ENCODE measurements at places on chromosomes 4 and X.

- no peak for DNase-seq
Observed at GRCh38 chr4:83772685-83773084, 236.8 kb downstream of the GPAT3 start.

DNA sequence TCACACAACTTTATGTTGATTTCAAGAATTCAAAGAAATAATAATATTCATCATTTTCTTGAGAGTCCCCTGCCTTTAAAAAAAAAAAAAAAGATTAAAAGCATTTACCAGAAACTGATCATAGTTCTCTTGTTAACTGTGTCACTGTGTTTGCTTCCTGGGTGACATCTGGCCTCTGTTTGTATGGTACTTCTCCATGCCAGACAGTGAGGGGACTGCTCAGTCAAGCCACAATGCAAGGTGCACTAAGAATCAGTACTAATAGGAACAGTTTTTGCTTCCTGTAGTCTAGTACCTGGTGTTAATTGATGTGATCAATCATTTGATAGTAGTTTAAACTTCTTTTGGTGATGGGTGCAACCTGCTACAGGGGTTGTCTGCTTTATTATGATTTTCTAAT is 77.5 kb downstream of the PHOX2B start:
- DNase-seq: no peak

- DNase-seq: no peak
Observed at GRCh38 chrX:151754047-151754429, 19.5 kb downstream of the CNGA2 start.

DNA sequence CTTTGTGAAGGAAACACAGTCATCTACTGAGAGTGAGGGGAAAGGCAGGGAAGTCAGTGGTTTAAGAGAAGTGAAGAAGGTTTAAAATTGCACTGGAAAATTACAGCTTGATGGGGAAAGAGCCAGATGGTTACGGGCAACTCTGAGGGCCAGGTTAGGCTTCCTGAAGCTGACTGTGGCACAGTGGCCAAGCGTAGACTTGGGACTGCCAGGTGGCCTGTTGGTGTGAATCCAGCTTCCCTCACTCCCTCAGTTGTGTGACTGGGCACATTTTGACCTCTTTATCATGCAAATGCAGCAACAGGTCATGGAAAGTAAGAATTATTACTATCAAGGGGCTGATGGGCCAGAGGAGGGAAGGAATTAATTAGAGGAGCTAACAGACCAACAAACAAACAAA is 390.1 kb downstream of the UNC5C start:
- DNase-seq: no peak

GRCh38 chr4:13464973-13465372 is 19.2 kb downstream of the RAB28 start:
- no peak for DNase-seq

- no peak for DNase-seq
Observed at GRCh38 chrX:96563646-96564045, 121.0 kb upstream of the DIAPH2 start.

DNA sequence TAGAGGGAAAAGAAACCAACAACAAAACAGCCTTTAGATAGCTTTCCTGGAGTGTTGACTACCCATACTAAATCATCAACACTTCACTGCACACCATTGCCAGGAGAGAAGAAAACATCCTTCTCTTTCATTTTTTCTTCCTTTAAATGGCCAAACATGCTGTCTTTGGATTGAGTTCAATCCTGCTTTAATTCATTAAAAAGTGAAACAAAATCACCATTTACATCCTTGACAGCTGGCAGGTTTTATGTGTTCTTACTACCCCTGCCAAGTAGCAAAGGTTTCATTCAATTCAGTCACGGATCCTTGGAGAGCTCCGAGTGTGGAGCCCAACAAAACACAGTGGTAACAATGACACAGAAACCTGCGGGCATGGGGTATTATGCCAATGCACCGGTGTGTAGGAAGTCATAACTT is 568.3 kb downstream of the ANKRD50 start:
- no peak for DNase-seq

GRCh38 chrX:119809185-119809666 is 17.8 kb upstream of the RPL39 start:
- no peak for DNase-seq

DNA sequence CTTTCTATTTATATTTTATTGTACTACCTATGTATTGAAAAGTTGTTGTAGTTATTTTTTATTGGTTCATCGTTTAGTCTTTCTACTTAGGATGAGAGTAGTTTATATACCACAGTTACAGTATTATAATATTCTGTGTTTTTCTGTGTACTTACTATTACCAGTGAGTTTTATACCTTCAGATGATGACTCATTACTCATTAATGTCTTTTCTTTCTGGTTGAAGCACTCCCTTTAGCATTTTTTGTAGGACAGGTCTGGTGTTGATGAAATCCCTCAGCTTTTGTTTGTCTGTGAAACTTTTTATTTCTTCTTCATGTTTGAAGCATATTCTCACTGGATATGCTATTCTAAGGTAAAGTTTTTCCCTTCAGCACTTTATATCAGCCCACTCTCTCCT is 7.7 kb downstream of the LUZP4 start:
- DNase-seq: no peak

- DNase-seq: no peak
Observed at GRCh38 chrX:38982370-38982769, 181.1 kb downstream of the MID1IP1 start.

DNA sequence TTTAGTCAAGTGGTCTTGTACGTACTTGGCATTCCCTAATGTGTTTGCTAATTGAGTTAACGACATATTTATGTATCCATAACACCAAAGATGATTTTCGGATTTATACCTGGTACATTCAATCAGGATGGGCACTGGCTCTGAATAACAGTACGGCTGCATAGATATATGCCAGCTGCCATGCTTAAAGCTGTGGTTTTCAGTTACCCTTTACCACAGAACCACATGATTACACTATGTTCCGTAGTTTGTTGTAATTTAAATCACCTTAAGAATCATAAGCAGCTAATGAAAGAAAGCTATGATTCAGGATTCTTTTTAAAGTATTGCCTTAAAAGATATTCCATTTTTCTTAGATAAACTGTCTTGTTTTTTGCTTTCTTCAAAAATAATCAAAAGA is 53.6 kb downstream of the FIP1L1 start:
- no peak for DNase-seq

- DNase-seq: no peak
Observed at GRCh38 chr4:186554539-186554913, 841 bp downstream of the MTNR1A start.

GRCh38 chrX:17023661-17024060 is 77.2 kb downstream of the REPS2 start:
- no peak for DNase-seq

Measured in activated CD8-positive, alpha-beta memory T cell treated with anti-CD3 and anti-CD28 coated beads, Interleukin-2, amount 50 U/mL, for 48 hours (primary cell).